ENCODE measurements at places on chromosomes 6 and 20. TPM values are rescaled to one million over a fixed set of nuclear protein-coding genes. Genes with fewer than 3 reads are reported as not detected.

C20orf202 gene
- total RNA-seq, result not detected

HTR1E gene
- not detected for total RNA-seq

TP53TG5 gene
- total RNA-seq, result not detected

RIPOR3 gene
- not detected for total RNA-seq

TRIM31 gene
- not detected for total RNA-seq

PRR18 gene
- total RNA-seq, result not detected

MYL9 gene
- 4.3 TPM for total RNA-seq

DNA sequence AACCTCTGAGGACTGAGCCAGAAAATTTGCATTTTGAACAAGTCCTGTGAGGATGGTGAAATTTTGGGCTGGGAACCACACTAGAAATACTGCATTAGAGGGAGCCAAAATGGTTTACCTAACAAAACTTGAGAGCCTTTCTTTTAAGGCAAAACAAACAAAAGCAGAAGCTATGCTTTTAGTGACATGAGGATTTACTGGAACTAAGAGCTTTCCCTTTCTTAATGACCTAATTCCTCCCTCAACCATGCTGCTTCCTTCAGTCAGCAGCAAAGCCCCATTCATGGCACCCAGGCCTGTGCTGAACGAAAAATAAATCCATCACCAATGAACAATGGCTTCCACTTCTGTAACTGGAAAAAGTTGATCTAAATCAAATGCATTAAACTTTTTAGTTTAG, 974.3 kb downstream of the HACE1 start:
- no peak for DNase-seq

GRCh38 chr6:75206576-75207342, 906 bp upstream of the COL12A1 start:
- no peak for DNase-seq

- no peak for DNase-seq
Measured at GRCh38 chr6:116467514-116467913, 6.3 kb downstream of the CALHM6 start.

DNA sequence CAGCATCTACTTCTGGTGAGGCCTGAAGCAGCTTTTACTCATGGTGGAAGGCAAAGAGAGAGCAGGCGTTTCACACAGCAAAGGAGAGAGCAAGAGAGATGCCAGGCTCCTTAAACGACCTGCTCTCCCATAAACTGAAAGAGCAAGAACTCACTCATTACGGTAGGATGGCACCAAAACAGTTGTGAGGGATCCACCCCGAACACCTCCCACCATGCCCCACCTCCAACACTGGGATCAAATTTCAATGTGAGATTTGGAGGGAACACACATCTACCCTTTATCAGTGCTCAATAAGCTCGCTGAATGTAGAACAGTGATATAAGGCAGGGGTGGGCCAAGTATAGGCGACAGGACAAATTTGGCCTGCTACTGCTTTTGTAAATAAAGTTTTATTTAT, 244.6 kb downstream of the ESR1 start:
- no peak for DNase-seq

DNA sequence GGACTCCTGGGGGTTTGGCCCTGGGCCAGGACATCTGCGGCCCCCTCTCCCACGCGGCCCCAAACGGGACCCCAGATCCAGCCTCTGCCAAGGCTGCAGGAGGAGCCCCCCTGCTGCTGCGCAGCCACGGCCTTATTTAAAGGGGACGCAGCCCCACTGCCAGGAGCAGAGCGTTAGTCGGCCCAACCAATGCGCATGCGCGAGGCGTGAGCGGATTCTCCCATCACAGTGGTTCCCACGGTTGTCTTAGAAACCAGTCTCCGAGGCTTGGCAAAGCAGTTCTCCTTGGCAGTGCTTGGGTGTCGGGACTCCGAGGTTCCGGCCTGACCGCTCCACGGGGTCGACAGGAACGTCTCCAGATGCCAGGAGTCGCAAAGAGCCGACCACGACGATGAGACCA, 288.3 kb upstream of the ZNF337 start:
- no peak for DNase-seq

GRCh38 chr20:40442181-40442963, 246.7 kb downstream of the MAFB start:
- peak; percentile 45 for DNase-seq

DNA sequence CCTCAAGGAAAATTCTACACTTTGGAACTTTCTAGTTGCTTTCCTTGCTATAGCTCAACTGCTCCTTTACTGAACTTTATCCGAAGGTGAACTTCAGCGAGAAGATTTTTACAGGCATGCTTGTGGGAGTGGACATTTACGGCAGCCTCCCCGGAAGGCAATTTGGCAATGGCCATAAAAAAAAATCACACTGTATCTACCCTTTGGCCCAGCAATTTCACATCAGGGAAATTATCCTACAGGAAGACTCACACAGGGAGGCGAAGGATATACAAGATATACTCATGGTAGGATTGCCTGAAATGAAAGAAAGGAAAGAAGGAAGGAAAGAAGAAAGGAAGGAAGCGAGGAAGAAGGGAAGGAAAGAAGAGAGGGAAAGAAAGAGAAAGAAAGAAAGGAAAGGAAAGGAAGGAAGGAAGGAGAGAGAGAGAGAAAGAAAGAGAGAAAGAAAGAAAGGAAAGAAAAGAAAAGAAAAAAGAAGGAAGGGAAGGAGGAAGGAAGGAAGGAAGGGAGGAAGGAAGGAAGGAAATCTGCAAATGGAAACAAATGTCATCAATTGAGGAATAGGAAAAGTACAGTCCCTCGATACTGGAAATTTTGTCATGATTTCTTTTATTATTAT, 25.7 kb downstream of the OVOL2 start:
- DNase-seq, result no peak

DNA sequence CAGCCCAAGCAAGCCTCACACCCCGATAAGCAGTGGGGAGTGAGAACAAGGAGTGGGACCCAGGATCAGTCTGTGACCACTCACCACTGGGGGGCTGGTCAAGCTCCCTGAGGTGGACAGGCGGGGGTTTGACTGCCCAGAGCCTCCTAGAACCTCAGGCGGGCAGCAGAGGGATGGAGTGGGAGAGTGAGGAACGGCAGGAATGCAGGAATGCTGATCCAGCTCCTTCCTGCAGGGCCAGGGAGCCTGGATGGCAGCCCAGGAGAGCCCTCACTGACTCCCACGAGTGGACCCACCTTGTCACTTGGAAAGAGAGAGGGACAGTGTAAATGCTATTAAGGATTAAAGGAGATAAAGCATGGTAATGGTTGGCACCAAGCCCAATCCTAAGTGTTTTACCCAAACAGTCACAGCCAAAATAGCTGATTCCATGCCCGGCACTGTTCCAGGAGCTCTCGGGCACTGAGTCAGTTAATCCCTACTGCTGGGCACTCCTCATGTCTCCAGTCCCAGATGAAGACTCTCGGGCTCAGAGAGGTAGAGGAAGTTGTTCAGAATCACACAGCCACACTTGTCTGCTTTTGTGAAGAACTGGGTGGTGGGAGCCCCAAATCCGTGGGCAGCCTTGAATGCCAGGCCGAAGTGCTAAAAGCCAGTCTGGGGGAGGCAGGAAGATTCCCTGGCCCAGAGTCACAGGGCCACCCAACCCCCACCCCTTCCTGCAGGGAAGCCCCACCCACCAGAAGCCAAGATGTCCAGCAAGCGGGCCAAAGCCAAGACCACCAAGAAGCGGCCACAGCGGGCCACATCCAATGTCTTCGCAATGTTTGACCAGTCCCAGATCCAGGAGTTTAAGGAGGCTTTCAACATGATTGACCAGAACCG, 3.1 kb downstream of the MYL9 start:
- DNase-seq, result peak; percentile 84

DNA sequence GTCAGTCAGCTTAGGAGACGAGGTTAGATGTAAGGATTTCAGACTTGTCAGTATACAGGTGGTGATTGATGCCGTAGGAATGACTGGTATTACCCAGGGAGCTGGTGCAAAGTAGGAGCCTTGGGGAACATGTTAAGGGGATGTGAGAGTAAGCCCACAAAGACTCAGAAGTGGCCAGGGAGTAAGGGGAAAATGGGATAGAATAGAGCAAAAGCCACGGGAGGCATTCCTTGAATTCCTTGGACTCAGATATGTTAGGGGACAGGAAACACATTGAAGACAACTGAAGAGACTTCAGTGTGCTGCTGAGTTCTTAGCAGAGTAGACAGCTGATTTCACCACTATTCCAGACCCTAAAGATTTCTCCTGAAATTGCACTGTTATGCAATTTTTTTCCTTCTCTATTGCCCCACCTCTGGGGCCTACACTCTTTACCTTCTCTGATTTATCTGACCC, 1.2 kb upstream of the ACAT2 start:
- DNase-seq, result peak; percentile 23

DNA sequence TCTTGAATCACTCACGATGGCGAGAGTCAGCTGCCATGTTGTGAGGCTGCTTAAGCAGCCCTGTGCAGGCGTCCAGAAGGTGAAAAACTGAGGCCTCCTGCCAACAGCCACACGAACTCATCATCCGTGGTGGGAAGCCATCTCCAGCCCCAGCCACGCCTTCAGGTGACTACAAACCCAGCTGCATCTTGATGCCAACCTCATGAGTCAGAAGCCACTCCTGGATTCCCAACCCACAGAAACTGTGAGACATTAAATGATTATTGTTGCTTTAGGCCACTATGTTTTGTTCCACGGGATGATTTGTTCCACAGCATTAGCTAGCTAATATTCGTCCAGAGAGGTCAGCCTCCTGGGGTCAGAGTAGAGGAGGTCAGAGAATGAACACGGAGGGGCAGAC, 80.5 kb downstream of the SNX5 start:
- DNase-seq, result peak; percentile 61

DNA sequence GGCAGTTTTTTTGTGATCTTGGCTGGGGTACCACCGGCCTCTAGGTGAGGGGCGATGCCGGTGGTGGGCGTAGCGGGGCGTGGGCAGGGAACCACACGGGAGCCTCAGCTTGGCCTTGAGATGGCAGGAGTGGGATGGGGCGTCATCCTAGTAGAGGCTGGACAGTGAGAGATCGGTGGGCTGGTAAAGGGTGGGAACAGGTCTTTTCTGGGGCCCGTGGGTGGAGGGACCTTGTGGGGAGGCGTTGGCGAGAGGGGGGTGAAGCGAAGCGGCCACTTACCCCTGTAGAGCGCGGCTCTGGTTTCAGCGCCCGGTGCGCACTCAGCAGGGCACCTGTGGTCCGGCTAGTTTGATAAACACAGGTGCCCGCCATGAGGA, 12.0 kb downstream of the ITPR3 start:
- no peak for DNase-seq

DNA sequence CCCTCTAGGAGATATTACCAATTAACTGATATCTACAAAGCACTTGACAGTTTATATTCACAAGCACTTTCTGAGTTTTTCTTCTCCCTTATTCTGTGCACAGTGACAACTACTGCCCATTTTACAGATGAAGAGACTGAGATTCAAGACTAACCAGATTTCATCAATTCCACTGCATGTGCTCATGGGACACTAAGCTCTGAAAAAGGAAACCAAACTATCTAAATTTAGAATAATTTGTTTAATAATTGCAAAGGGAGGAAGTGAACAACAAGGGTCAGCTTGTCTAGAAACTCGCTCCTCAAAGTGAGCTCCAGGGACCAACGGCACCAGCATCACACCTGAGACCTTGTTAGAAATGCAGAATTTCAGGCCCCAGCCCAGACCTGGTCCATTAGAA, 50.8 kb upstream of the MYLIP start:
- no peak for DNase-seq

GRCh38 chr6:106194949-106195921, 109.1 kb downstream of the PRDM1 start:
- peak; percentile 79 for DNase-seq

GRCh38 chr6:15061180-15061641, 184.7 kb upstream of the JARID2 start:
- no peak for DNase-seq

DNA sequence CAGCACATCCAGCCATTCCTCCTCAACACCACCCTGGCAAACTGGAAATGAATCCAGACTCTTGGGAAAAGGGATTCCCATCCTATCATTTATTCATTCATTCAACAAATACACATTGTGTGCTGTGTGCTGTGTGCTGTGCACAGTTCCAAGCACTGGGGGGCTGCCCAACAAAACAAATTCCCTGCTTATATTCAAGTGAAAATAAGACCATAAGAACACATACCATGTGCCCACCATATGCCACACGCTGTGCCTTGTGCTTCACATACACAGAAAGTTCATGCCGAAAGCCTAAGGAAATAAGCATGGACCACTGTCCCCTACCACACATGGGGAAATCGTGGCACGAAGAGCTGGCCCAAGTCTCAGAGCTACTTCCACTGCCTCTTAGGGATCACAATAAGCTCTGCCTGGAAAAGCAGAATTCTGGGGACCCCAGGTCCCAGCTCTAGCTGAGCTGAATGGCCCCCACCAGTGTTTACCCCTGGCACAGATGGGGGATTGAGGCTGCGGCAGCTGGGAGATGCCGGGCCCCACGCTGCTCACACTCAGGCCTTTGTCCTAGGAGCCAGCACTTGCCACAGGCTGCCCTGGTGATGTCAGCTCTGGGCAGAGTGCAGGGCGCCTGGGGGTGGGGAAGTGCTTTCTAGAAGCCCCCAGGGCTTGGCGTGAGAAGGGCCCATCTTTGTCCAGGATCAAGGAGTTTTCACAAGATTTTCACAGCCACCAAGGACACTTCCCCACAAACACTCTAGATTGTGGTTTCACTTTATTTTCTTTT, 99.6 kb downstream of the PREX1 start:
- no peak for DNase-seq

- peak; percentile 100 for DNase-seq
Measured at GRCh38 chr20:371755-372542, 8.6 kb upstream of the TRIB3 start.

- peak; percentile 66 for DNase-seq
Measured at GRCh38 chr6:123925350-123925749, 121.7 kb downstream of the NKAIN2 start.

- peak; percentile 43 for DNase-seq
Measured at GRCh38 chr20:50193199-50193835, 2.7 kb downstream of the CEBPB start.

DNA sequence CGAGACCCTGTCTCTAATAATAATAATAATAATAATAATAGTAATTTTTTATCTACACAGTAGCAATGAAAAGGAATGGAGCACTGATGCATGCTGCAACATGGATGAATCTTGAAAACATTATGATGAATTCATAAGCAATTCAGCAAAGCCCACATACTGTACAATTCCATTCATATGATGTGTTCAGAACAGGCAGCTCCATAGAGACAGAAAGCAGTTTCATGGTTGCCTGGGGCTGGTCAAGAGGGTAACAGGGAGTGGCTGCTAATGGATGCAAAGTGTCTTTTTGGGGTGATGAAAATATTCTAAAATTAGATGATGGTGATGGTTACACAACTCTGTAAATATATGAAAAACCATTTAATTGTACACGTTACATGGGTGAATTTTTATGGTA, 43.6 kb downstream of the SLC24A3 start:
- peak; percentile 49 for DNase-seq
